ENCODE measurements at places on chromosomes 5 and 9. TPM values are rescaled to one million over a fixed set of nuclear protein-coding genes. Genes with fewer than 3 reads are reported as not detected.

SPATA31C1 gene
- total RNA-seq: not detected

C8G gene
- total RNA-seq: not detected

S1PR3 gene
- 11.9 TPM for total RNA-seq

DDX46 gene
- total RNA-seq: 31.2 TPM

C9orf153 gene
- total RNA-seq: 1.1 TPM

PHF24 gene
- total RNA-seq: 0.30 TPM

ST6GALNAC6 gene
- 25.0 TPM for total RNA-seq

TAF11L5 gene
- not detected for total RNA-seq

GABRA6 gene
- not detected for total RNA-seq

CATSPER3 gene
- not detected for total RNA-seq

DNM1 gene
- 14.2 TPM for total RNA-seq

FOXD4L4 gene
- total RNA-seq: 0.18 TPM

STING1 gene
- 14.2 TPM for total RNA-seq

TBC1D2 gene
- total RNA-seq: 26.7 TPM

ADAMTS12 gene
- 179 TPM for total RNA-seq

FUBP3 gene
- 31.8 TPM for total RNA-seq

C1QTNF2 gene
- 0.32 TPM for total RNA-seq

TRIP13 gene
- total RNA-seq: 4.2 TPM

CCNJL gene
- total RNA-seq: 3.3 TPM

ARL14EPL gene
- not detected for total RNA-seq

AQP3 gene
- total RNA-seq: 0.59 TPM

MCTP1 gene
- total RNA-seq: 17.3 TPM

CSF2 gene
- total RNA-seq: 1.2 TPM

FBP1 gene
- not detected for total RNA-seq

PCDHB13 gene
- total RNA-seq: 0.89 TPM

ROPN1L gene
- total RNA-seq: 0.14 TPM

GABRP gene
- total RNA-seq: not detected

SH3GL2 gene
- not detected for total RNA-seq

SLC38A9 gene
- 31.7 TPM for total RNA-seq

LCP2 gene
- not detected for total RNA-seq

CCDC152 gene
- total RNA-seq: 0.30 TPM

DMRT3 gene
- total RNA-seq: not detected

PCDHB3 gene
- 0.09 TPM for total RNA-seq

NKD2 gene
- total RNA-seq: not detected

IFNA13 gene
- not detected for total RNA-seq

PTPN3 gene
- total RNA-seq: 0.30 TPM

SHOC1 gene
- total RNA-seq: 0.09 TPM

MARCOL gene
- not detected for total RNA-seq

BAAT gene
- 0.23 TPM for total RNA-seq

ANGPTL2 gene
- 19.0 TPM for total RNA-seq

CCDC187 gene
- not detected for total RNA-seq

SLC6A19 gene
- not detected for total RNA-seq

NDST1 gene
- total RNA-seq: 79.0 TPM

ANKRD34B gene
- not detected for total RNA-seq

BASP1 gene
- total RNA-seq: 170 TPM

FAM153A gene
- not detected for total RNA-seq

BTNL3 gene
- not detected for total RNA-seq

PCDHGA10 gene
- 8.6 TPM for total RNA-seq

SLC6A7 gene
- not detected for total RNA-seq

RETREG1 gene
- total RNA-seq: 1.2 TPM

ACSL6 gene
- total RNA-seq: under 0.01 TPM

MAP3K1 gene
- total RNA-seq: 5.2 TPM

SPATA6L gene
- total RNA-seq: 0.18 TPM

CFAP77 gene
- total RNA-seq: 0.30 TPM

SREK1IP1 gene
- 8.6 TPM for total RNA-seq

OTP gene
- not detected for total RNA-seq

QRFP gene
- not detected for total RNA-seq
